ENCODE measurements at places on chromosomes 1 and 21.

- DNase-seq: no peak
Measured at GRCh38 chr1:221991221-221991620, 249.3 kb upstream of the DUSP10 start.

DNA sequence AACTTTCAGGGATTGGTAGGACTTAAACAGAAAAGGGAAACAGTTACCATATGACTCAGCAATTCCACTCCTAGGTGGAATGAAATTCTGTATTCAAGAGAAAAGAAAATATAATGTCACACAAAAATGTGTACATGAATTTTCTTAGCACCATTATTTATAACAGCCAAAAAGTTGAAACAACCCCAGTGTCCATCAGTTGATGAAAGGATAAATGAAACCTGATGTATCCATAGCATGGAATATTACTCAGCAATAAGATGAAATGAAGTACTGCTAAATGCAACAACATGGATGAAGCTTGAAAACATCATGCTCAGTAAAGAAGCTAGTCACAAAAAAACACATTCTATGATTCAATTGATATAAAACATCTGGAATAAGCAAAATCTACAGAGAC, 15.5 kb downstream of the EEIG2 start:
- DNase-seq: no peak

GRCh38 chr1:210280221-210280620, 47.6 kb downstream of the SERTAD4 start:
- no peak for DNase-seq

- DNase-seq: no peak
Measured at GRCh38 chr1:27545271-27545670, 55.3 kb upstream of the WASF2 start.

GRCh38 chr1:228925691-228926090, 190.4 kb downstream of the RHOU start:
- no peak for DNase-seq

DNA sequence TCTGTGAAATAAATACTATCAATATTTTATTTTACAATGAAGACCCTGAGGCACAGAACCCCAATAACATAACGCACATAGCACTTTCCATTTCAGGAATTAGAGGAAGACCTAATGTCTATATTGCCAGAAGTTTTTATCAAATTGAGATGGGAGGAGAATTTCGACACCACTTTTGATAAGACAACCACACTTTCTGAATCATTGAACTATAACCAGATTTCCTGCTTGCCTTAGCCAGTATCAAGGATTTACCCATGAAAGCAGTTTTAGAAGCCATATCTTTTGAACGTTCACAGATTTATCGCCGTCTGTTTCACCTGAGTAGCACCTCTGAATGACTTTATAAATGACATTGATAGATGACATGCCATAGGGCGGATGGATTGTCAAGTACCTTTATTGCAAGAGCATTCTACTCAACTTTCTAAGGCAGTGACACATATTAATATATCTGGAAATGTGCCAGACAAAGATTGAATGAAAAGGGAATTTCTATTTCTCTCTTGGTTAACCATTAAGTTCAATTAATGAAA, 768.4 kb downstream of the LTN1 start:
- DNase-seq: no peak

DNA sequence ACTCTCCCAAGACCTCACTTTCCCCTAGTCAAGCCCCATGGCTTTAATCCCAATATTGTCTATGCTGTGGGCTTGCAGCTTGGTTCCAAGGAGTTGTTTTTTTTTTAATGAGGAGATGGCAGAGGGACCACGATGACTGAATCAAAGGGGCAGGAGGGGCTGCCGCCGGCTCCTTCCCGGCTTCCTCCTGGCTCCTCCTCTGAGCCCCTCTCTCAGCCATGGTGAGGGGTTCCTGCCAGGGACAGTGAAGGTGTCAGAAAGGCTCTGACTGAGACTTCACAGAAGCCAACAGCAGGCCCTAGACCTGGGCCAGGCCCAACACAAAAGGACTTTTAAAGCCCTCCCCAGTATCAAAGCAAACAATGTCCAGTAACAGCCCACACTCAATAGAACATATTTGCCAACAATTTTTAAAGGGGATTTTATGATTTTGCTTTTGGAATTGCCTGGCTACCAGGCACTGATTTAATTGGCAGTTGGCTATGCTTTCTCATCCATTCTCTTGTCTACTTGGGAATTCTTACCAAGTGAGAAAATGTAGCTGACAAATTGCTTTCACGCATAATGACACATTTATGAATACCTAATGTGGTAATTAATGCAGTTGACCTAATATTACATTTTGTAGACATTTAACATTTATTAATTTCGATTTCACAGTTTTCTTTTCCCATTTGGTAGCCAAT, 54.2 kb downstream of the FBXO2 start:
- no peak for DNase-seq

- DNase-seq: no peak
Measured at GRCh38 chr1:205465392-205465791, 9.5 kb upstream of the BLACAT1 start.

GRCh38 chr1:114002492-114003239, 23.4 kb downstream of the OLFML3 start:
- DNase-seq: no peak

DNA sequence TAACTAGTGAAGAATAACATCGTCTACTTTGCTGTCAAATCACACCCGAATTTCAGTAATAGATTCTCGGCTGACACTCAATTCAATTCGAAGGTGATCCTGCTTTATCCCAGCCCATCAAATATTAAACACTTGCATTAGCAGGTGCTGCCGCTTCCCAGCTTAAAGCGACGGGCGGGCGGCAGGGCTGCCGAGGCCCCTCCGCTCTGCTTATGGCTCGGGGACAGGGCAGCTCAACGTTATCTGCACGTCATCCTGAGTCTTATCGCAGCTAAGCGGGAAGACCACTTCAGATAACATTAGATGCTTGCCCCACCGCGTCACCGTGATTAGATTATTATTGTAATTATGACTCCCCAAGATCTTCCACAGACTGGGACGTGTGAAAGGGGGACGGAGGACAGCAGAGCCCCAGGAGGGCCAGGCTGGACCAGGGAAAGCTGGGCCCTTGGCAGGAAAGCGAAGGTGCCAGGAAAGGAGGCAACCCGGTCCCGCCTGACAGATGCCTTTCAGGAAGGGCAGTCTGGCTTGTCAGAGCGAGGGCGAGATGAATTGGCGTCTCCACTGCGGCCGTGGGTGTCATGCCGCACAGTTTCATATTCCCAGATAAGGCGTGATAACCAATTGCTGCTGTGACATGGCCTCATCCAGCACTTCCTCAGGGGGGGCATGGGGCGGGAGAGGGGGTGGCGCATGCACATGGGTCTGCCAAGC, 37.0 kb downstream of the DMAP1 start:
- DNase-seq: no peak

DNA sequence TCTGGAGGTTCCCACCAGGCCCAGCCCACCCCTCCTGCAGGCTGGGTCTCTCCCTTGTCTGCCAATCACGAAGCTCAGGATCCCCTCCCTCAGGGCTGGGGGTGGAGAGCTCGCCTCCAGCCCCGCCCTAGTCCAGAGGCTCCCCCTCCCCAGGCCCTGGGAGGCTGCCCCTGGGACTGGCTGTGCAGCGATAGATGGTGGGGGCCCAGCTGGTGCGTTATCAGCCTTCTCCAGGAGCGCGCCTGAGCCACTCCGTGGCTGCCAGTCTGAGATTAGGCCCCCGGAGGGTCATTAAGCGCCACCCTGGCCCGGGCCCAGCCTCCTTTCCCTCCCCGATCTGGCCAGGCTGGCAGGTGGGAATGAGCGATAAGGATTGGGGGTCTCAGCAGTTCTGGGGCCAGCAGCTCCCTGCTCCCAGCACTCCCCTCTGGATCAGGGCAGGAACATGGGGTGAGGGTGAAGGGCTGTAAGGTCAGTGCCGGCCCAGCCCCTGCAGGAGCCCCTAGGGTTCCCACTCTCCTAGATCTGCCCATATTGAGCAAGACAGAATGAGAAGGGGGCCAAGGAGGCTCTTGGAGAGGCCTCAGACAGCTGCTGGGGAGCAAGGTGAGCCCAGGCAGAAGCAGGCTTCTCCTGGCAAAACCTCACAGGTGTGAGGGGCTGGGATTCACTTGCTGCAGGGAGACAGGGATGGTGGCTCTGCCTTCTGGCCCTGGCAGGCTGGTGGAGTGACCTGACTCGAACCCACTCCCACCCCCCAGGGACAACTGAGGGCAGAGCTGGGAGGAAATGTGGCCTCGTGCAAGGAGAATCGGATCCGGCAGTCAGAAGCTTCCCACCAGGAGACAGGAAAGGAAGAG, 8.5 kb downstream of the PDZK1IP1 start:
- DNase-seq: no peak

GRCh38 chr1:113275691-113276090, 114.6 kb upstream of the MAGI3 start:
- no peak for DNase-seq

- no peak for DNase-seq
Measured at GRCh38 chr1:192272732-192273131, 44.1 kb upstream of the RGS21 start.

- DNase-seq: no peak
Measured at GRCh38 chr21:44959376-44960091, 19.7 kb downstream of the SLX9 start.

DNA sequence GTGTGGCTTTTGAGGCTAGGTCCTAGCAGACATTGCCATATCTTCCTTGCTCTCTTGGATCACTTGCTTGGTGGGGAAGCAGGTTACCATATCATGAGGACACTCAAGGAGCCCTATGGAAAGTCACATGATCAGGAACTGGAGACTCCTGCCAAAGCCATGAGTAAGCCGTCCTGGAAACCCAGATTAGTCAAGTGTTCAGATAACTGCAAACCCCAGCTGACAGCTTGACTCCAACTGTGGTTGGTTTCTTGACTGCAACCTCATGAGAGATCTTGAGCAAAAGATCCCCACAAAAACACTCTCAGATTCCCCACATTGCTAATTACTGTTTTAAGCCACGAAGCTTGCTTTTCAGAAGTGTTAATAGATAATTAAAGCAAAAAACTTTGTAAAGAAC, 58.6 kb downstream of the CACNA1E start:
- DNase-seq: no peak

DNA sequence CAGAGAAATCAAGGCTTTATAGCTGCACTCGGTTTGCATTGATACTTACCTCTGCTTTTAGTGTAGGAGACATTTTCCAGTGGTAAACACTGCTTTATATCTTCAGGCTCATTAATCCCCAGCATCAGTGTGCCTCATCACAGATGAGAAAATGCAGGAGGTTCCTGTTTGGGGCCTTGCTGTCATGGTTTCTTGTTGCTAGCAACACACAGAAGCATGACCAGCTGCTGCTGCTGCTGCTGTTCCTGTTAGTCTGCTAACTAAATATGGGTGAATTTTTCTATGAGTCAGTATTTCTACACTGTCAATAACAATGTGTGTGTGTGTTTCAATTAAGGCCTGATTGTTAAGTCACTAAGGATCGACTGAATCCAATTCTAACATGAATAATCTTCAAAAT, 85.8 kb upstream of the RGS1 start:
- no peak for DNase-seq

GRCh38 chr1:160884579-160884978, 401 bp downstream of the ITLN1 start:
- DNase-seq: no peak

DNA sequence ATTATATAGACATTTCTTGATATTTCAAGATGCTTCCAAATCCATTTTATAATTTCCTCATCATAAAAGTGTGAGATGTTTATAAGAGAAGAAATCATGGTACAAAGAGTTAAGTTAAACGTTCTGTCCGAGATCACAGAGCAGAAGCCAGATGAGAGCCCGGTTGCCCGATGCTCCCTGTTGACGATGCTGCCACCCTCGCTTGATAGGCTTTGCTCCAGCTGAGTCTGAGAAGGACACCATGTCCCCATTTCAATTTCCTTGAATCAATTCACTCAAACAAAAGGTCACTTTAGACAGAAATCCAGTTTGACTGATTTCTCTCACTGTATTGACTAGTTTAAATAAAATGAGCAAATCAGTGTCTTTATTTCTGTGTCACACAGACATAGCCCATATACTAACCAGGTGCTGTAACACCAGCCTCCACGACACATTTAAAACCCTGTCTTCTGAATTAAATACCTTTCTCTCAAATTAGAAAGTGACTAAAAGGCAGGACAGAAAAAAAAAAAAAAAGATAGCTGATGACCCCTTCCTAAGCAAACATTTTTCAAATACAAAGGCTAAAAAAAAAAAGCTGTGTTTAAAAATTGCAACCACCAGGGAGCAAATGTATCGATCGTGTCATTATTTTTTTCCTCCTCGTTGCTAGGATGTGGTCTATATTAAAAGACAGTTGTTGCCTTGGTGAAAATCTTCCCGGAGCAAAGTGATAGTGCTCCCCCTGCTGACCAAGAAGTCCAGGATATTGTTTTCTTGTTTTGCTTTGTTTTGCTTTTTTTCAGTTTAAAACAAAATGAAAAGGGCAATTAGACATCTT, 35.2 kb downstream of the DNASE2B start:
- no peak for DNase-seq

GRCh38 chr1:15504436-15504835, 19.6 kb downstream of the CASP9 start:
- DNase-seq: no peak
